CD4-positive, alpha-beta T cell treated with Interleukin-1 beta for 1 hour (primary cell): ENCODE measurements at places on chromosomes 5 and 9.

GRCh38 chr9:16912197-16912596 lies 41.7 kb upstream of the BNC2 start:
- no peak for DNase-seq

GRCh38 chr5:27015758-27016157 lies 22.6 kb downstream of the CDH9 start:
- no peak for DNase-seq

- no peak for DNase-seq
Observed at GRCh38 chr5:602466-603035, 9.6 kb upstream of the CEP72 start.

DNA sequence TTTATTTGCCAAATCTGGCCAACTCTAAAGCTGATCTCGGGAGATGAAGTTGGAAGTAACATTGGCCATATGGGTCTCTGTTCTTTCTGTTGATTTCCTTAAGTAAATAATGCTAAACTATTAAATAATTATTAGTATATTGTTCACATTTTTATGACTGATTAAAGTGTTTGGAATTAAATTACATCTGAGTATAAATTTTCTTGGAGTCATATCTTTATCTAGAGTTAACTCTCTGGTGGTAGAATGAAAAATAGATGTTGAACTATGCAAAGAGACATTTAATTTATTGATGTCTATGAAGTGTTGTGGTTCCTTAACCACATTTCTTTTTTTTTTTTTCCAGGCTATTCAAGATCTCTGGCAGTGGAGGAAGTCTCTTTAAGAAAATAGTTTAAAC lies 9.3 kb upstream of the FGF18 start:
- DNase-seq, result no peak

GRCh38 chr5:68396722-68397121 lies 181.2 kb downstream of the PIK3R1 start:
- no peak for DNase-seq

GRCh38 chr5:146342882-146343865 lies 4.5 kb downstream of the POU4F3 start:
- DNase-seq, result no peak

GRCh38 chr5:141879941-141880738 lies 1.9 kb upstream of the PCDH1 start:
- no peak for DNase-seq

GRCh38 chr9:16753256-16753655 lies 117.2 kb downstream of the BNC2 start:
- no peak for DNase-seq

DNA sequence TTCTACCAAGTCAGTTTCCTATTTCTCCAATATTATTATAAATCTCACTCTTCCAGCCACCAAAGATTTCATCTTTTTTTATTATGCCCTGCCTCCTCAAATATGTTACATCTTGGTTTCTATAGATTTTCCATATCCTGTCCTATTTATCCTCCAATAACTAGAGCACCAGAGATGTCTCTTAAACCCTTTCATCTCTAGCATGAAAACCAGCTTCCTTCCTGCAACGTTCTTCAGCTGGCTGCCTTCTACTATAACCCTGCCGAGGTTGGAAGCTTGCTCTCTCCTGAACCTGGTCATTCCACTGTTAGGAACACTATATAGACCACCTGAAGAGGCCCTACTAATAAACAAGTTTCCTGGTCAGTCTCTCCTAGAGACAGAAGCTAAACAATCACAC lies 27.9 kb downstream of the FAM169A start:
- DNase-seq, result no peak

DNA sequence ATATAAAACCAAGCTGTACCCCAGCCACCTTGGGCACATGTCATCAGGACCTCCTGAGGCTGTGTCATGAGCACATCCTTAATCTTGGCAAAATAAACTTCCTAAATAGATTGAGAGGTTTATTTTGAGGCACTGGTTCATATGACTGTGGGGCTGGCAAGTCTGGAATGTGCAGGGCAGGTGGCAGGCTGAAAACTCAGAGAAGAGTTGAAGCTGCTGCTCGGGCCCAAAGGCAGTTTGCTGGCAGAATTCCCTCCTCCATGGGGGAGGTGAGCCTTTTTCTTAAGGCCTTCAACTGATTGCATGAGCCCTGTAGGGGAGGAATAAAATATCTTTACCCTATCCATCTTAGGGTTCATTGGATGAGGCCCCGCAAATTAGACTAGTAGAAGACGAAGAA lies 72.2 kb upstream of the CDK20 start:
- DNase-seq, result no peak

GRCh38 chr5:104734046-104734445 lies 1171.5 kb upstream of the NUDT12 start:
- DNase-seq, result no peak

GRCh38 chr9:133822430-133823065 lies 84.4 kb upstream of the SARDH start:
- DNase-seq, result no peak

DNA sequence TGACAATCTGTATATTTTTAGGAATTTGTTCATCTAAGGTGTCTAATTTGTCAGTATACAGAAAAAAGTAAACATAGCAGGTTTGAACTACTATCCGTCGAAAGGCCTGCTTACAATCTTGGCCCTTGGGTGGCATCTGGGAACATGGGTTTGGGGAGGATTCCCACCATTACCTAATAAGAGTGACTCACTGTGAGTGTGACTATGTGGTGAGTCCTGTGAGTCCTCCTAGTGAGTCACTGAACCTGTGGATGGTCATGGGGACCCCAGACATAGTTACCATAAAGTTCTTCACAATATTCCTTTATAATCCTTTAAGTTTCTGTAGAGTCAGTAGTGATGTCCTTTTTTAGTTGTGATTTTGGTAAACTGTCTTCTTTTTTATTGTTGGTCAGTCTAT lies 37.0 kb downstream of the RNF130 start:
- DNase-seq, result no peak

DNA sequence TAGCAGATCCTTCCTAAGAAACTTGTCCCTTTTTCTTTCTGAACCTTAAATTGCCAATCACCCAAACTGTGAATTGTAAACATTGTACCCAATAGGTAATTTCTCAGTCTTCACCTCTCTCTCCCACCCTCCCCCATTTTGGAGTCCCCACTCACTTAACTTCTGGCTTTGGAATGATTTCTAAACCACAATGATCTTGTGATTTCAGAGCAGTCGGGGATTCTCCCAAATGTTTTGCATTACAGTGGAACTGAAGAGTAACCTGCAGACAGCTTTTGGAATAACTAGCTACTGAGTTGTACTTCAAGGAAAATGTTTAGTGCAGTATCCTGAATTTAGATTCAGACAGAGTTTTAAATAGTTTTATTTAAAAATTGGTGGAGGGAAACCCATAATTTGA lies 19.2 kb downstream of the SLC27A6 start:
- DNase-seq, result no peak

DNA sequence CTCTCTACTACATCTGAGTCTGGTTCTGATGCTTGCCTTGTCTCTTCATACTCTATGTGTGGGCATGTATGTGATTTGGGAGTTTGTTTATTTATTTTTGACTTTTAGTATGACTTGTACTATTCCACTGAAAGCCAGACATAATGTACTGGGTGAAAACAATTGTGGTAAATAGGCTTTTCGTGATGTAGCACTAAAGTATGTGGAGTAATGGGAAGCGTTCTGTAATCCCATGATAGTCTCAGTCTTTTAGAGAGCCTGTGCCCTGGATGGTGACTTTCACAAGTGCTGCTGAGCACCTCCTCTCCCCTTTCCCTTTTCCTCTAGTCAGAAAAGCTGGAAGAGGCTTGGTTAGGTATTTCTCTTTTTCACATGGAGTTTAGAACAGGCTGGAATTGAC lies 85.8 kb upstream of the S1PR3 start:
- DNase-seq, result no peak
